ENCODE measurements at places on chromosomes 6 and 20.

GRCh38 chr20:37649017-37649416 is 44.8 kb upstream of the CTNNBL1 start:
- no peak for DNase-seq

GRCh38 chr20:56229812-56230211 is 18.7 kb upstream of the MC3R start:
- no peak for DNase-seq

DNA sequence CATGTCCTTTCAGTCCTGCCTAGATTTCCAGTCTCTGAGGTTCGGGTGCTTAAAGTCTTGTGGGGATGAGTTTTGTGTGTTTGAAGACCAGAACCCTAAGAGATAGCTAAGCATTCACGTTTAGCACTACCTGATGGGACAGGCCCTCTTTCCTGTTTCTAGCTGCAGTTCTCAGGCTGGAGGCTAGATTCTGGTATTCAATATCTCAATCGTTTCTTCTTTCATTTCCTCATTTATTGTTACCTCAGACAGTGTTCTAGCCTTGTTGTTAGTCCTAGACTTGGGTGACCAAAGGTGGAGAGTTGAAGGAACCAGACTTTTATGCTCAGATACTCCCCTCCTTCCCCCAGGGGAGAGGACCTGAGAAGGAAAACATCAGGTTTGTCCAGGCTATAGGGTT is 16.8 kb downstream of the CEP250 start:
- no peak for DNase-seq

DNA sequence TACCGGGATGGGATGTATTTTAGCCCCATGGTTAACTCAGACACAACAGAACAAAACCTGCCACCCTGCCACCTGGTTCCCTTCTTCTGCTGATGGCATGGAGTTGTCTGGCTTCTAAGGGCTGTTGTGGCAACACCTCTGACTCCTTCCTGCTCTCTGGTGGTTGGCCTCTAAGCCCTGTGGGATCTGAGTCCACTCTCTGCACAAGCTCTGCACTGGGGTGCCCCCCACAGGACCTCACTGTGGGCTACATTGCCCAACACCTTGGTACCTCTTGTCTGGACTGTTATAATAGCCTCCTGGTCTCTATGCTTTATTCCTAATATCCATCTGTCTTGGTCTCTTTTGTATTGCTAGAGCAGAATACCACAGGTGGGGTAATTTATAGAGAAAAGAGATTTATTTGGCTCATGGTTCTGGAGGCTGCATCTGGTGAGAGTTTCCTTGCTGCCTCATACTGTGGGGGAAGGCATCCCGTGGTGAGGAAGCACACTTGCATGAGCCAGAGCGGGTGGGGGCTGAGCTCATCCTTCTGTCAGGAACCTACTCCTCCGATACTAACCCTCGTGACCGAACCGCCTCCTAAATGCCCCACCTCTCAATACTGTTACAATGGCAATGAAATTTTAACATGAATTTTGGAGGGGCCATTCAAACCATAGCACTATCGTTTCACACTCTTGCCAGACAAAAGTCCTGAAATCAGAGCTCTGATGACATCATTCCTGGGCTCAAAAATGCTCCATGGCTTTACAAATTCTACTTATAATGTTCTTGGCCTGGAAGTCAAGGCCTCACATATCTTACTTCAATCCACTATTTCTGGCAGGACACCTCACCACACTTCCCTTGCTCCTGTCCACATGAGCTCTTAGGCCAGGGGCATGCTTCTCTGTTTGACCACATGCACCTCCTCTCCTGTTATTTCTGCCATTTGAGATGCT is 127.2 kb downstream of the PAX1 start:
- DNase-seq = no peak

DNA sequence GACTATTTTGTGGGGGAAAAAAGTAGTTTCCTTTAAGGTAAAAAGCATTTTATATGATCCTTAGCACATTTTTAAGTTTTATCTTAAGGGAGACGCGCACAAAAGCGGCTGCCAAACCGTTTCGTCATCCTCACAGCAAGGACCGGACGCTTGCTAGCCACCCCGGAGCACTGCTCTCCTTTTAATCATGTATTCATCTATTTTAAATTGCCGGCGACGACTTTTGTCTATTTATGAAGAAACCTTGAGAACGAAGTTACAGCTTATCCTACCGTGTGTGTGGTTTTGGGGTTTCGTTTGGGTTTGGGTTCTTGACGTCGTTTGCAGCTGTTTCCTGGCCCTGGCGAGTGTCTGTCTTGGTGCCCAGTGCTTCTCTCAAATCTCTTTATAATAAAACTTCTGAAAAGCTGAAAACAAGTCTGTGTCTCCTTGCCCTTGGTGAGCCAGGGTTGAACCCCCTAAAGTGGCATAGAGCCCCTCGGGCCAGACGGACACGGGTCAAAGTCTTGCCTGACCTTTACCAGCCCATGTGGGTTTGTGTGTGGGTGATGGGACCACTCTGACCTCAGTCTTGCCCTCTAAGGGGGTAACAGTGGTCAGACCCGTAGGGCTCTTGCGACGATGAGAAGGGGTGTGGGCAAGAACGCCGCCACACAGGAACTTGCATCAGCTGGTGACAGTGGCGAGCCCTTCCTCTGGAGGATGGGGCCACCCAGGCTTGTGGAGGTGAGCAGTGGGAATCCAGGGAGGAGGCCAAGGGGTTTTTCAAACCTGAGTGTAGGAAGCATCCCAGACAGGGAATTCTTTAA is 117.6 kb downstream of the JPH2 start:
- DNase-seq = no peak
